ENCODE measurements at places on chromosomes 7 and 10.

DNA sequence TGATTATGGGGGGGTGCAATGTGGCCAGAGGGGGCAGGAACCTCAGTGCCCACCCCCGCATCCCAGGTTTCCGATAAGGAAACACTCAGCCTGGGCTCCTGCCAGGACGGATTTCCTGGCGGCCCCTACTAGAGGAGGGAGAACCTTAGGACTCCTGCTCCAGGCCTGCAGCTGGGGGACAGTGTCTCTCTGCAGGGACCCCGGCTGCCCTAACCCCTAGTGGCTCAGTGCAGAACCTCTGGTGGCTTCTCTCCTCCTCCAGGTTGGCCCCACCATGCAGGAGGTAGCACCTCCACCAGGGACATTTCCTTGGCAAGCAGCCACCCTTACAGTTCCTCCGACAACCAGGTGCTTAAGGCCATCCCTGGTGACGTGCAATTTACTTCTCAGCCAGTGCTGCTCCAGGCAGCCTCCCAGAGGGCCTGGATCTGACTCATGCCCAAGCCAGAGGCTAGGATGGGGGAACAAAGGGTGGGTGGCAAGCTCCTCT lies 31.9 kb downstream of the SH2B2 start:
- no peak for DNase-seq

DNA sequence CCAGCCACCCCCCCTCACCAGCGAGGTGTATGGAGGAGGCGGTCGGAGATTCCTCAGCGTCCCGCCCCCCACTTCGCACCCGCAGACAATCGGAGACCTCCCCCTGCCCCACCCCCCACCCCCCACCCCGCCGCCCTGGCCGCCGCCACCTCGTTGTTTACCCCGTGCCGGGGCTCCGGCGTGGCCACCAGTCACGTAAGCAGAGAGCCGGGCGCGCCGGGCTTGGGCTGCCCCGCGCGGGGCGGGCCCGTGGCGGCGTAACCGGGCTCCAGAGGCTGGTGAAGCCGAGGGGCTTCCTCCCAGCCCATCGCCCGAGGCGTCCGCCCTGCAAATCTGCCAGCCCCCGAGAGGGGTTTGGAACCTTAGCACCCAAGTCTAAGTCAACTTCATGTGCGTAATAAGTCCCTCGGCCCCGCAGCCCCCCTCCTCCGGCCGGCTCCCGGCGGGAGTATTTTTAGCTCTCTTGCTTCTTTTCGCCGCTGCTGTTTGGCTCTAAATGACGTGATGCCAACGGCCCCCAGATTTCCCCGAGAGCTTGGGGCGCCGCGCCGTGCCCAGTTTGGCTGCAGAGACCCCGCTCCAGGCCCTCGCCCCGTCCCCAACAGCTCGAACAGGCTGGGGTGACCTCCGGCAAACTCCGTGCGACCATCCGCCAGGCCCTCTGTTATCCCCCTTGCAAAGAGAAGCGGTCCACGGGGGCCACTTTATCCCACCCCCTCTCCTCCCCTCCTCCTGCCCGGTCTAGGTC lies 2.7 kb downstream of the MXI1 start:
- no peak for DNase-seq

DNA sequence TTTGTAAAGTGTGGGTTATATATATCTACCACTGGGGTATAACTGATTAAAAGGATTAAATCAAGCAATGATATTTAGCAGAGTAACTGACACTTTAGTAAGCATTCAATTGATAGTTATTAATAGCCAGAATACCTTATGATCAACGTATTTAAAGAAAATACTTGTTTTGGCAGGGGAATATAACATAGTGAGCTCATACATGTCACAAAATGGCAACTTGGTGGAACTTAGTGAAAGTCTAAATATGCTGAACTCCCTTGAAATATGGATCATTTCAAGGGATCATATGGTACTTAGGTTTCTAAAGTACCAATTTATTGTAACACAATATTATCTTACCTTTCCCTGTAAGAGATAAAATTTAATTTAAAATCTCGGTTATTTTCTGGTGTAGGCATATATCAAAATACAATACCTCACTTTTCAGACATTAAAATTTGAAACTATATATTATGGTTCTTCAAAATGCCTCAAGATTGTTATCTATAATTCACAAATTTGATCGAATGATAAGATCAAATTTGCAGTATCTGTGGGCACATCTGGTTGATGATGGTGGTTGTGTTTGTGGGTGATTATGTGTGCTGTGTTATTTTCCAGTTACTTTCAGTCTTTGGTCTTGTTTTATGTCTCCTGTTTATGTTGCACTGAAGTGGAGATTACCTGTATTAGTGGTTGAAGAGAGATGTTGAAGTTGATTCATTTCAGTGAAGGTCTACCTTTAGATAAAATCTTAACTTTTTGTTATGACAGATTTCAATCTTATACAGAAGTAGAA lies 5.2 kb downstream of the ARL4A start:
- no peak for DNase-seq

DNA sequence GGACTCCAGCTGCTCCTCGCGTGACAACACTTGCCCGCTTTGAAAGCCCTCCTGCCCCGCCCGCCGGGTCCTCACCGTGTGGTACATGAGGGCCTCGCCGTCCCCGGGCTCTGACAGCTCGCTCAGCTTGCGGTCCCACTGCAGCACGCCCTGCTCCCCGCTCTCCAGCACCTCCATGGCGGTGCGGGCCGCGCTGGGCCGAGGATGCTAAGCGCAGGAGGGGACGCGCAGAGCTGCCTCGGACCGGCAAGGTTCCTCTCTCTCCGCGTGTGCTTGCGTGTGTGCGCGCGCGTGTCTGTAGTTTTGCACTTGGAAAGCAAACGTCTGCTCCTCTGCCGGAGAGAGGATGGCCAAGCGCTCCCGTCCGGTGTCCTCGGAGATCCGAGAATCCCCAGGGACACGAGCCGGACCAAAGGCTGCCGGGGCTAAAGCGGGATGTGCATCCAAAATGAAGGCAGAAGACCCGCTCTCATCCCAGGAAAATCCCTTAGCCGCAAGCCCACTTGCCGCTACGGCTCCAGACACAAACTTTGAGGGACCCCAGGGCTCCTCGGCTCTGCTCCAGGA lies at the start of gene CREB3L2:
Gene CREB3L2, minus strand, starts transcription at position 558 of the 567 bp plus-strand sequence. Its CDS starts 381 bp downstream, at position 177.
- peak; percentile 70 for DNase-seq

GRCh38 chr7:22351878-22352277 lies 5.1 kb downstream of the RAPGEF5 start:
- DNase-seq: no peak

DNA sequence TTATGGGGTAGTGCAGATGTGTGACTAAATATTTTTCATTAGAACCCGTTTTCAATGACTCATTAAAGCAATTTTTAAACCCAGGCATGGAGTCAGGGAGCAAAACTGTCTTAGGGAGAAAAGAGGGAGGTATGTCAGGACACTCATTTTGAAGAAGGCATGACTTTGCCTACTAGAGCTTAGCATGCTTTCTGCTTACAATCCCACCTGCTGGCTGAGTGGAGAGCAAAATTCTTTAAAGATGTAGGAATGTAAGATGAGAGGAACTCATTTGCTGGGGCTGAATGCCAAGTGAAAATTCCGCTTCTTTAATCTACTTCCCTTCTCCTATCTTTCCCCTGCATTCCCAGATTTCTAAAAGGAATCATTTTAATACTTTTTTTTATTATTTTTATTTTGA lies 232.6 kb downstream of the GALNT17 start:
- no peak for DNase-seq

GRCh38 chr7:32580646-32581045 lies 85.4 kb downstream of the AVL9 start:
- no peak for DNase-seq

- DNase-seq: no peak
These were observed 78.5 kb downstream of the ADCY1 start for GRCh38 chr7:45652630-45653029.

DNA sequence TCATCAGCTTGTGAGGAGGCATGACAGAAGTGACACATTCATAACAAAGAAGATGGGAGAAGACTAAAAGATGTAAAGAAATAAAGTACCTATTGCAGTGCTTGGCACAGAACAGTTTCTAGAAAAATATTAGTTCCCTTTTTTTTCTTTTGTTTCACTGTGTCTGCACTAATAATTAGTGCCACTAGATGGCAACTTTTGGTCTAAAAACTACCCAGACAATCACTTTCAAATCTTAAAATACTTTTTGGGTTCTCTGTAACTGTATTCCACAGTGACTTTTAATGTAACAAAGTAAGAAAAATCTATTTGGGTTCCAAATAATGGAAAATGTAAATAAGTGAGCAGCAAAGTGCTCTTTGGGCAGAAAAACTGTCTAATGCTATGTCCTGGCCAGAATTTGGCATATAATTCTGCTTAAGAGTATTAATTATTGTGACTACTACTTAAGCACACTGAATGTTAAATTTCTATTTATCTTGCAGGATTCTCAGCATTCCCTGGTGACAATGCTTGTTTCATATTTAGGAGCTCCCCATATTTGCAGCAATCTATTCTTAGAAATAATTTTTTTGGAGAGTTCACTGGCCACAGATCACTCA lies 134.8 kb upstream of the KIF5B start:
- no peak for DNase-seq

DNA sequence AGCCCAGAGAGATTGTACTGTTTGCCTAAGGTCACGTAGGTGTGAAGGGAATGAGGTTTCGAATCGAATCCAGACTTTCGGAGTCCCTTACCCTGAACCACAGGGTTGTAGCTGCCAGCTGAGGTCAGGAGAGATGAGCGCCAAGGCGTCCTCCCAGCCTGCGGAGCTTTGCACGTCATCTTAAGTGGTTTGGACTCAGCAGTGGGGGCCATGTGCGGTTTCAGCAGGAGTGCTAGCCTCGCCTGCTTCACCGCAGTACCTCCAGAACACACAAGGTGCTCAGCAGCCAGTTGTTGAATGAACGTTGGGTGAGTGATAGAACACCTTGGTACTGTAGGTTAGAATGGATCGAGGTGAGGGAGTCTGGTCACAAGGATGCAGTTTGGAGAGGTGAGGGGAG lies 74.9 kb upstream of the PPIF start:
- DNase-seq: no peak

GRCh38 chr10:94443047-94443446 lies 40.7 kb downstream of the TBC1D12 start:
- no peak for DNase-seq

- DNase-seq: no peak
These were observed 273.6 kb downstream of the NEBL start for GRCh38 chr10:20623546-20623945.

DNA sequence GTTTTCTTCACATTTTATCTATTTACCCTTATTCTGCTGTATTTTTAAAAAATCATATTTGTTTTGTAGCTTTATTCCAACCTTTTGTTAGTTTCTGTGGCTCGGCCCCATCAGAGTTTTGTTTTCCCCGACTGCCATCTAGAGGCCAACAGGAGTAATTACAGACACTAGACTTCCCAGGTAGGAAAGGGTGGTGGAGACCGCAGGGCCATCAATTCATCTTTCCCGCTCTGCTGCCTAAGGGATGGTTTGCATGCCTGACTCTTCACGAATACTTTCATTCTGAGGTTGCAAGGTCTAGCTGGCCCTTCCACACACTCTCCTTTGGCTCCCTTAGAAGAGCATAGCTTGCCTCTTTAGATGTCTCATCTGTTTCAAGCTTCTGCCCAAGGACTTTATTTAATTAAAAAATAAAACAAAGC lies 38.3 kb downstream of the LYZL2 start:
- DNase-seq: no peak

DNA sequence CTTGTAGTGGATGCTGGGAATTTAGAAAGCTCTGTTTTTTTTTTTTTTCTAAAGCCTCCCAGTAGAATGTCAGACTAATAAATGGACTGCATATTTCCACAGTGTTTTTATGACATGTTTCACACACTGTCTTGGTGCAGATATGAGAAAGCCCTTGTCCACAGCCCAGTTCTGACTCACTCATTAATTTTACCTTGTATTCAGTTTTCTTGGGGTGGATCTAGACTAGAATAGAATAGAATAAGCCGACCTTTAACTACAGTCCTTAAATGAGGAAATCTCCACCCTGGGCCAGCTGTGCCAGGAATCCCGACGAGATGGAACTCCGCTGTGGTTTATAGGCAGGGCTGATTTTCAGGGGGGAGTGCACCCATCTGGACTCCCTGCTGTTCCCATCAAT lies 274.7 kb downstream of the NRG3 start:
- no peak for DNase-seq

- no peak for DNase-seq
These were observed 31.1 kb downstream of the TBATA start for GRCh38 chr10:70753841-70754621.

GRCh38 chr7:55124989-55125875 lies 106.4 kb downstream of the EGFR start:
- DNase-seq: no peak

- DNase-seq: no peak
These were observed 82.2 kb downstream of the TSPAN12 start for GRCh38 chr7:120775755-120776154.

GRCh38 chr10:118805146-118805545 lies 50.4 kb upstream of the CACUL1 start:
- DNase-seq: no peak

DNA sequence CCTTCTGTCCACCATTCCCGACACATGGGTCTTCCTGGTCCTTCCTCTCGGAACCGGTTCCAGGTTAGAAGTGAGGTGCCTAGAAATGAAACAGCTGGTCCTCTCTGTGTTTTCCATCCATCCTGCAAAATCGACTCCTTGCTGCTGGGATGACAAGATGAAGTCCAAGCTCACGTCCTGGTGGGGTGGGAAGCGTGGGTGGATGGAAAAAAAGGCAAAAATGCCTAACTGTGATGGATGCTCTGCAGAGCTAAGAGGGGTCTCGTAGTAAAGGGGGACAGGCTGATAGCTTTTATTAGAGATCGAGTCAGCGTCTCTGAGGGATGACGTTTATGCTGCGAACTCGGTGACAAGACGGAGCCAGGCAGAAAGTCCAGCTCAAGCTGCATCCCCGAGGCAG lies 14.1 kb downstream of the CALML5 start:
- DNase-seq: no peak

DNA sequence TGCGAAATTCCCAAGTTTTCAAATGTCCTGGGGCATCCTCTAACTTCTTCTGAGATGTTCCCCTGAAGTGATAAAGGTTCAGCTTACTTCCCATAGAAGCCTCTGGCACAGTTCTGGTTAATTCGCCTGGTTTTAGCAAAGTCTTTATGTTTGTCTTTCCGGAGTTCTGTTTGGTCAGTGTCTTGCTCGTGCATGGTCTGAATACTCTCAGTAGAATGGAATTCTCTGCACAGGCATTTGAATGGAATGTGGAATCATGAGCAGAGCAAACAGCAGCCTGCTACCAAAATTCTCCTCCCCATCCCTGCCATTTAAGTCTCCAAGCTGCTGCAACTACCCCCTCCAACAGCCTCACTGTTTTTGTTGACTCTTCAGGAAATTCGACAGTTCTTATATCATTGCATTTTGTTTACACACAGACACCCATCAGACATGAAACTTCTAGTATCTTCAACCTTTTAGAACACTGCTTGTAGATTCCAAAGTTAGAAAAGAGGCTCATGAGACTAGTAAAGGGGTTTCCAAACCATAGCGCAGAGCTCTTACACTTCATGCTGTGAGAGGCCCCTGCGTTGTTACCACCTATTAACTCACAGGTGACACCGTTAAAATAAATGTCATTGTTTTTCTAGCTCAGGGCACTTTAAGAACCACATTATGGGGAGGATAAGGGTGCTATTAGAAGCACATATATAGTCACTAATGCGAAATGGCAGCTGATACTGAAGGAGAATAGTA lies 129.7 kb downstream of the PLCE1 start:
- DNase-seq: no peak

Data from bone marrow (tissue), 2 donors.